Calu3 (cell line): ENCODE measurements at places on chromosomes 7 and 10. TPM values are rescaled to one million over a fixed set of nuclear protein-coding genes. Genes with fewer than 3 reads are reported as not detected.

LDB3 gene
- total RNA-seq: not detected in 2 replicates

SCART1 gene
- 1.8 and 2.2 TPM in 2 replicates for total RNA-seq

- no peaks in the 10 kb centered on the region for H3K27me3 ChIP-seq
- H3K36me3 ChIP-seq: no peaks in the 10 kb centered on the region
- peak; percentile 59 for DNase-seq
- H3K4me3 ChIP-seq: no peak overlapping the region
These were observed 88.5 kb upstream of the ATP6V0A4 start for GRCh38 chr7:138886501-138886917.

GRCh38 chr10:110040767-110041478 is 33.1 kb downstream of the ADD3 start:
- no peak for DNase-seq
- no peak overlapping the region for H3K27ac ChIP-seq
- H3K4me1 ChIP-seq: peaks cover 29% of the 10 kb centered on the region
- no peaks in the 10 kb centered on the region for H3K27me3 ChIP-seq

- H3K36me3 ChIP-seq: no peaks in the 10 kb centered on the region
- H3K27ac ChIP-seq: no peak overlapping the region
- no peak overlapping the region for H3K4me3 ChIP-seq
These were observed 38.7 kb upstream of the GSAP start for GRCh38 chr7:77454802-77455201.

GRCh38 chr10:60731134-60731885 is 47.0 kb upstream of the CDK1 start:
- no peaks in the 10 kb centered on the region for H3K27me3 ChIP-seq
- peaks cover 19% of the 10 kb centered on the region for H3K4me1 ChIP-seq
- H3K27ac ChIP-seq: peak overlapping the region; percentile 4
- peaks cover 23% of the 10 kb centered on the region for H3K36me3 ChIP-seq

DNA sequence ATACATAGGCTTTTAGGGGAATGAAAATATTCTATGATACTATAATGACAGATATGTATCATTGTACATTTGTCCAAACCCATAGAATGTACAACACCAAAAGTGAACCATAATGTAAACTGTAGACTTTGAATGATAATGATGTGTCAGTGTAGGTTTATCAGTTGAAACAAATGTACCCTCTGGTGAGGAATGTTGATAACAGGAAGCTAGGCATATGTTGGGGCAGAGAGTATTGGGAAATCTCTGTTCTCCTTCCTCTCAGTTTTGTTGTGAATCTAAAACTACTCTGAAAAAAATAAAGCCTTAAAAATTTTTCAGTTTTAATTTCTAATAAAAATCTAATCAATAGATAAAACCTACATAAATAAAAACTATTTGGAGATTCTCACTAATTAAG is 36.9 kb downstream of the C1GALT1 start:
- no peaks in the 10 kb centered on the region for H3K27me3 ChIP-seq
- H3K27ac ChIP-seq: no peak overlapping the region

DNA sequence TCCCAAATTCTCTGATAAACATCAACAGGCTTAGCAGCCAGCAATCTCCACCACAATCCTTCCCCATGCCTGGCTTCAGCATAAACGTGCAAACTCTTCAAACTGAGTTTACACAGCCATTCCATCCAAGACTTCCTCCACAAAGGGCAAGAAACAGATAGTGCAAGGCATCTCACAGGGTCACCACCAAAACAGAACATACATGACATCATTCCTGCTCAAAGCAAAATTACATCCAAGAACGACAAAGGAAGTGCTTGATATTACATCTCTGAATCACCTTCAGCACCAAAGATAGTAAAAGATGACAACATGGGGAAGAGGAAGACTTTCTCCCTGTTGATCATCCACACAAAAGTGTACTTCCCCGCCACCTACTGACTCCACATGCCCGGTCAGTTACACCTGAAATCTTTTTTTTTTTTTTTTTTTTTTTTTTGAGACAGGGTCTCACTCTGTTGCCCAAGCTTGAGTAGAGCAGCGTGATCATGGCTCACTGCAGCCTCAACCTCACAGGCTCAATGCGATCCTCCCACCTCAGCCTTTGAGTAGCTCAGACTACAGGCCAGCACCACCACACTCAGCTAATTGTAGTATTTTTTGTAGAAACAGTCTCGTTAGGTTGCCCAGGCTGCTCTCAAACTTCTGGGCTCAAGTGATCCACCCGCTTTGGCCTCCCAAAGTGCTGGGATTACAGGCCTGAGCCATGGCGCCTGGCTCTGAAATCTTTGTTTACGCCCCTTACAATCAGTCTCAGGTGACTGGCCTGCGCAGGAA is 127.5 kb downstream of the PARD3 start:
- no peak overlapping the region for H3K27ac ChIP-seq
- DNase-seq: no peak
- no peak overlapping the region for H3K4me3 ChIP-seq

DNA sequence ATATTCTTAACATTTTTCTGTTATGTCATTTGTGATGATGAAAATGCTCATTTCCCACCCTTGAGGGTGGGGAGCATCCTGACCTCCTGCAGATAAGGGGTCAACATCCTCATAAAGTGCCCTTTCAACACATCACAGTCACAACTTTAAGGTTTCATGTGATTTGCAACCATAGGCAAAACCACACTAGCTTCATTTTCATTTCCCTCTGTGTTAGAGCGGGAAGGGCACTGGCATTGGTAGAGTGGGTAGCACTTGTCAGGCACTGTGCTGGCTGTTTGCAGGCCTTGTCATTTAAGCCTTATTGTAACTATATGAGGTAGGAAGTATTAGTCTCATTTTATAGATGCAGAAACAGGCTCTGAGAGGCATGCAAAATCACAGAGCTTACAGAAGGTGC is 39.8 kb downstream of the PSMC2 start:
- no peaks in the 10 kb centered on the region for H3K4me1 ChIP-seq
- no peak for DNase-seq
- no peaks in the 10 kb centered on the region for H3K36me3 ChIP-seq
- H3K27me3 ChIP-seq: no peaks in the 10 kb centered on the region
- no peak overlapping the region for H3K4me3 ChIP-seq

- H3K4me1 ChIP-seq: peaks cover 17% of the 10 kb centered on the region
- H3K4me3 ChIP-seq: no peak overlapping the region
- no peak for DNase-seq
- peaks cover 35% of the 10 kb centered on the region for H3K36me3 ChIP-seq
These were observed 86.4 kb upstream of the GNA12 start for GRCh38 chr7:2930310-2931033.

DNA sequence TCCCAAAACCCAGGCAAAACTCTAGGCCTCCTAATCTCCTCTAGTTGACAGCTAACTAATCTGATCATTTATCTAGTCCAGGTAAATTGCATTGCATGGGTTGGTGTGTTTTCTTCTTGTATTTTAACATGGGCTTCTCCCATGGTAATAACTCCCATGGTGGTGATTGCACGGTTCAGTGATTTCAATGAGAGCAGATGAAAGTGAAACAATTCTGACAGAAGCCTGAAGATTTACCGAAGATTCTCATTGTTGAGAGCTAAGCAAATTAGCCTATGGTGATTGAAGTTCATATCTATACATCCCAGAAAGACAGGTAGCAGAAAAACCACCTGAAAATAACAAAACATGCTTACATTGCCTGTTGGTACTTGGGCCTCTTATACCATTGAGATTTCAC is 26.6 kb upstream of the LIPN start:
- H3K4me1 ChIP-seq: no peaks in the 10 kb centered on the region
- H3K36me3 ChIP-seq: no peaks in the 10 kb centered on the region
- no peak overlapping the region for H3K4me3 ChIP-seq
- DNase-seq: no peak
- no peaks in the 10 kb centered on the region for H3K27me3 ChIP-seq
- H3K27ac ChIP-seq: no peak overlapping the region

DNA sequence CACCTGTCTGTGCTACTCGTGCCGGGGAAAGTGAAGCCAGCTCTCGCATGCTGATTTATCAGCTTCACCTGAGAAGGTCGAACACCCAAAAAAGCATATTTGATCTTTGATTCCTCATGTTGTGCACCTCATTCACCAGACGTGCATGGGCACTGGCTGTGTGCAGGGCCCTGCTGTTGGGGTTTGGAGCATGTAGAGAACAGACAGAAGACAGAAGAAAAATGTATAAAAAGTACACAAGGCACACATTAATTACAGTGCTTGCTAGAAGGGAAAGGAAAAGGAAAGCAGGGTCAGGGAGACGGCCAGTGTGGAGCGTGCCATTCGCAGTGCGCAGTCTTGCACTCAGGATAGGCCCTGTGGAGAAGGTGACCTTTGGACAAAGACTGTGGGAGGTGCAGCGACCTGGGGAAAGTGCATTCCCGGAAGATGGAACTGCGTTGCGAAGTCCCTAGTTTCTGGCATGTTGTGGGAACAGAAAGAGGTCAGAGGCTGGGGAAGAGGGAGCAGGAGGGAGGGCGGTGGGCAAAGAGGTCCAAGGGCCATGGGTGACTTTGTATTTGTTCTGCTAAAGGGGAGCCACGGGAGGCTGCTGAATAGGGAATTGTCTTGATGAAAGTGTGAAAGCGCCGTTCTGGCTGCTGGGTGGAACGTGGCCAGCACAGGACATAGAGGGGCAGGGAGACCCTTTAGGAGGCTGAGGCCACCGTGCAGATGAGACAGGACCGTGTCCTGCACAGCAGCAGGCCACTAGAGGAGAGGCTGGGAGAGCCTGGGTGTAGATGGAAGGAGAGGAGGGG is 232.8 kb downstream of the GLRX3 start:
- H3K36me3 ChIP-seq: no peaks in the 10 kb centered on the region

DNA sequence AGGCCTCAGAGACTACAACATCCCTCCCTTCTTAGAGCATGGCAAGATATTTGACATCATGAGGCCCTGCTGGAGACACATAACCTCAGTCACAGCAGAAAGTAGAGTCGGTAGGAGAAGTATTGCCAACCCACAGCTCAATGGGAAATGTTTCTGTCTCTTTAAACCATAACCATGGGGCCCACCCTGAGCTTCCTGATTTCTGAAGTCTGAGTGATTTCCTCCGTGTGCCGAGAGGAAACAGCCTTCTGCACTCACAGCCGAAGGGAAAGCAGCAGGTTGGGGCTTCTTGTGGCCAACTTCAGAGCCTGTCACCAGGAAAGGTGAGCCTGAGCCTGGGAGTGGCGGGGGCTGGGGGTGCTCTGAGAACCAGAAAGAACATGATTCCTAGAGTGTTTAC is at the start of gene GIMAP1:
Gene GIMAP1, plus strand, starts transcription at position 246 of the 400 bp plus-strand sequence. CDS start 2,435 bp downstream, outside the sequence.
- H3K27me3 ChIP-seq: peaks cover 34% of the 10 kb centered on the region
- no peak within 1 kb of the TSS for H3K27ac ChIP-seq
- no peaks in the 10 kb centered on the region for H3K4me1 ChIP-seq
- H3K36me3 ChIP-seq: no peaks in the 10 kb centered on the region
- no peak for DNase-seq
